ENCODE measurements at places on chromosomes 5 and 9.

DNA sequence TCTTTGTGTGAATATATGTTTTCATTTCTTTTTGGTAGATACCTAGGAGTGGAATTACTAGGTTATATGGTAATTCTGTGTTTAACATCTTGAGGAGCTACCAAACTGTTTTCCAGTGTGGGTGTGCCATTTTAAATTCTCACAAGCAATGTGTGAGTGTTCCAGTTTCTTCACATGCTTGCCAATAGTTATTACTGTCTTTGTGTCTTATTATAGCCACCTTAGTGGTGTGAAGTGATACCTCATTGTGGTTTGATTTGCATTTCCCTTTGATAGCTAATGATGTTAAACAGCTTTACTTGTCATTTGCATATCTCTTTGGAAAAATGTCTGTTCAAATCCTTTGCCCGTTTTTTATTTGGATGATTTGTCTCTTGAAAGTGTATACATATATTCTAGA, 513.0 kb downstream of the TMEM38B start:
- DNase-seq: no peak

- no peak for DNase-seq
These were observed at the start of gene SH3TC2 for GRCh38 chr5:149063017-149063687. SH3TC2 (minus strand) TSS chr5:149063062; CDS start chr5:149063022, 40 bp downstream.

GRCh38 chr5:51109786-51110410, 273.4 kb upstream of the ISL1 start:
- DNase-seq: no peak

DNA sequence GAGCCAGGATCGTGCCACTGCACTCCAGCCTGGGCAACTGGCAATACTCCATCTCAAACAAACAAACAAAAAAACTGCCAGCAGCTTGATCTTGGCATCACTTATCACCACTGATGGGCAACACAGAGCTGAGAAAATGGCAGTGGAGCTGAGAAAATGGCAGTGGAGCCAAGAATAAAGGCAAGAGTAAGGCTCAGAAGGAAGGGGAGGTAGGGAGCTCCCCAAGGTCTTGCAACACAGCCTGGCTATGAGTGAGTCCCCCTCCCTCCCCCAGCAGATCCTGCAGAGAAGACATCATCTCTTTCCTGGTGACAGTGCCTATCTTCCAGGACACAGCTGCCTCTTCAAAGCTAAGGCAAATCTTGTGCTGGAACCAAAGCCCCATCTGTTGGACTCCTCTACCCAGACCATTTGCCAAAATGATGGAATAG, 70.3 kb downstream of the UGCG start:
- DNase-seq: no peak

- no peak for DNase-seq
These were observed 23.9 kb upstream of the MAPK9 start for GRCh38 chr5:180315762-180316212.

DNA sequence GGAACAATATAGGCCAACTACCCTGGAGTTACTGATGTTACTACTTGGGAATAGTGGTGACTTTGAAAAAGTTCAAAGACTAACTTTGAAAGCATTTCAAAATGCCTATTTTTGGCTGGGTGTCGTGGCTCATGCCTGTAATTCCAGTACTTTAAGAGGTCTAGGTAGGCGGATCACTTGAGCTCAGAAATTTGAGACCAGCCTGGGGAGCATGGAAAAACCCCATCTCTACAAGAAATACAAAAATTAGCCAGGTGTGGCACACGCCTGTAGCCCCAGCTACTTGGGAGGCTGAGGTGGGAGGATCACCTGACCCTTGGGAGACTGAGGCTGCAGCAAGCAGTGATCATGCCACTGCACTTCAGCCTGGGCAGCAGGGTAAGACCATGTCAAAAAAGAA, 105.3 kb downstream of the ARRDC3 start:
- no peak for DNase-seq

Data from NCI-H187 treated with DMSO at 0.1 percent for 48 hours (cell line).